ENCODE measurements at places on chromosomes 4 and X.

DNA sequence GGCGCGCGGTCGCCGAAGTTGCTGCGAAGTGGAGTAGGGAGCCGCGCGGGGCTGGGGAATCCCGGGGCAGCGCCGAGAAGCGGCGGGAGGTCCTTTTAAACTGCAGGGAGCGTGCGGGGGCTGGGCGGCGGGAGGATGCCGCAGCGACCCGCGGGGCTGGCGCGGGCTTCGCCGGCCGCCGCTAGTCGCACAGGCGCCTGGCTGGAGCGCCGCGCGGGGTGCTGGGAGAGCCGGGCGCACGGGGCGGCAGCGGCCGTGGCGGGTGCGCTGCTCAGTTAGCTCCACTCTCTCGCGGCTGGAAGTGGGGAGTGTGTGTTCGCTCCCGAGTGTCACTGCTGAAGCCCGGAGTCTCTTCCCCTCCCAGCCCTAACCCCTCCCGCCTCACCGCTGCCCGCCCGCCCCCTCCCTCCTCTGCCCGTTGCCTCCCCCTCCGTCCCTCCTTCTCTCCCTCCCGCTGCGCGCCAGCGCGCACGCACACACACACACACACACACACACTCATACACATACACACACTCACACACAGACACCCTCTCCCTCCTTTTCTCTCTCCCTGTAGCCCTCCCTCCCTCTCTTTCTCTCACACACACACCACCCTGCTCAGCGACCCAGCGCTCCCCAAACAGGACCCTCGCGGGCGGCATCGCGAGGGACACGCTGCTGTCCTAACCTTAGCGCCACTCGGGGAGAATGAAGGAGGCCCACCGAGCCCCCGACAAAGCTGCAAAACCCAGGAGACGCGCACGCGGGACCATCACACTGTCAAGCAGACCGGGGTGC is at the start of gene NDNF:
NDNF (minus strand) TSS at position 312 of the 780 bp plus-strand sequence. CDS start 26,698 bp downstream, outside the sequence.
- DNase-seq = no peak

GRCh38 chr4:27267970-27268355 is 407.3 kb downstream of the STIM2 start:
- DNase-seq = no peak

DNA sequence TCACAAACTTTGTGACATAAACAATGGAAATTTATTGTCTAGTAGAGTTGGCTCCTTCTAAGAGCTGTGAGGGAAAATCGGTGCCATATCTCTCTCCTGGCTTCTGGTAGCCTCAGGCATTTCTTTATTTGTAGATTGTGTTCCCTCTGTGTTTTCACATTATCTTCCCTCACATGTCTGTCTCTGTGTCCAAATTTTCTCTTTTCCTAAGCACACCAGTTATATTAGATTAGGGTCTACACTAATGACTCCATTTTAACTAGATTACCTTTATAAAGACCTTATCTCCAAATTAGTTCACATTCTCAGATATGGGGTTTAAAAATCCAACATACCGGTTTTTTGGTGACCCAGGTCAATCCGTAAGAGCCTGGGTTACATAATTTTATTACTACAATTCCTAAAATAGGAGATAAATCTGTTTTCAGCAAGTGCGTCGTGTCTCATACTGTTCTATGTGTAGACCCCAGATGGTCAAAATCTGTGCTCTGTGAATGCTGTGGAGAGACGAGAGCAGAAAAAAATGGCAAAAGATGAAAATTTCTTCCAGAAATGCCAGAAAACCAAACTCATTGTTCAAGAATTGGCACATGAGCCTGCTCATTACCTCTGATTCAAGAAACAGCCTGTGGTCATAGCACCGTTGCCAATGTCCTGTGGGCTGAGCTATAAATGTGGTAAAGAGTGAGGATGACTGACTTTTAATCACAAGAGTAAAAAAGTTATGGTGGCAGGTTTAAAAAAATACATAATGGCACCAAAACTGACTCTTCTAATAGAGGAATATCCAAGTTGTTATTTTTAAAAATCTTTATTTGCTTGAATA is 574.7 kb downstream of the PCDH7 start:
- no peak for DNase-seq

DNA sequence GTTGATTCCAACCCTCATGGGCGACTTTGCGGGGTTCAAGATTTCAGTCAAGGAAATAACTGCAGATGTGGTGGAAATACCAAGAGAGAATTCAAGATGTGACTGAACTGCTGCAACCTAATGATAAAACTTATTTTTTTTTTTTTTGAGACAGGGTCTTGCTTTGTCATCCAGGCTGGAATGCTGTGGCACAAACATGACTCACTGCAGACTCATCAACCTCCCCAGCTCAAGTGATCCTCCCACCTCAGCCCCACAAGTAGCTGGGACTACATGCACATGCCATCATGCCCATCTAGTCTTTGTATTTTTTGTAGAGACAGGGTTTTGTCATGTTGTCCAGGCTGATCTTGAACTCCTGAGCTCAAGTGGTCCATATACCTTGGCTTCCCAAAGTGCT is 19.5 kb upstream of the WDFY3 start:
- DNase-seq = no peak

DNA sequence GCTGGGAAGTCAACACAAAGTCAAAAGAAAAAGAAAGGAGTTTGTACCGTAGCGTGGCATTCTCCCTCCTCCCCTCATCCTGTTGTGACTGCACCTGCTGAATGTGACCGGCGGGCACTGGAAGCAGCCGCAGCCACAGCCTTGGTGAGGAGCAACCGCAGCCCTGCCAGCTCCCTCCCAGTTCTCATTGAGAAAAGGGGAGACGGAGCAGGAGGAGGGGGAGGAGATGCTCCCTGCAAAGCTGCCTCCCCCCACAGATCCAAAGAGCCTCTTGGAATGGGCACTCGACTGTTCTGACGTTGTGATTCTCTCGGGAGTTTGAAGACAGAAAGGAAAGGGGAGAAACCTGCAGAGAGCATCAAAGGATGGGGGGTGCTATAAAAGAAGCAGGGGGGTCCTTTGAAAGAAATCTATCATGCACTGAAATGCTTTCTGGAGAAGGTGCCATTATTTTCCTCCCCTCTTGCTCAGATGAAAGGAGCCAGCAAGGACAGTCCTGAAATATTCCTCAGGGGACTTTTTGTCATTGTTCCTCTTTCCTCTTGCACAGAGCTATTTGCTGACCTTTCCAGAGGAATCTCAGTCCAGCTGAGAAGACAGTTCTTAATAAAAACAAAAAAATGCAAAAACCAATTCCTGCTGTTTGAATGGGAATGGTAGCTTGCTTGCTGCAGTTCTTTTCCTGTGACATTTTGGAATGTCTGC is 429.7 kb downstream of the MAPK10 start:
- peak; percentile 28 for DNase-seq

- peak; percentile 21 for DNase-seq
Observed at GRCh38 chrX:106999002-106999975, 723 bp downstream of the MORC4 start.

- no peak for DNase-seq
Observed at GRCh38 chrX:137062915-137063617, 29.3 kb upstream of the GPR101 start.

GRCh38 chrX:126141014-126141413 is 25.1 kb downstream of the DCAF12L2 start:
- DNase-seq = no peak

DNA sequence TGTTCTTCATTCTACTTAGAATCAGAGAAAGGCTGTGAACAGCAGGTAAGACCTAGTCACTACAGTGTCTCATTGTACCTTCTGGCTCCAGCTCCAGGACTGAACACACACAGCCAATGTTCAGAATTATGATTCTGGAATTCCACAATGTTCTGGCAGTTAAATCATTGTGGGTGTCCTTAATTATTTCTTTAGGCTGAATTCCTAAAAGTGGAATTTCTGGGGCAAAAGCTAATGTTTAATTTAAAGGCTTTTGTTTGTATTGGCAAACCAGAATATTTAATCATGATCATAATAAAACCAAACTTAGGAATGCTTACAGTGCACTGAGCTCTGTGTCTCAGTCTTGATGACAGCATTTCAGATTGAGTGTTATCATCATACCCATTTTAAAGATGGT is 67.0 kb upstream of the FAT1 start:
- DNase-seq = no peak

GRCh38 chr4:119113033-119113655 is 22.5 kb upstream of the MYOZ2 start:
- DNase-seq = no peak

- no peak for DNase-seq
Observed at GRCh38 chrX:86421771-86422170, 273.5 kb downstream of the DACH2 start.

- no peak for DNase-seq
Observed at GRCh38 chr4:125191232-125191631, 123.5 kb upstream of the FAT4 start.

DNA sequence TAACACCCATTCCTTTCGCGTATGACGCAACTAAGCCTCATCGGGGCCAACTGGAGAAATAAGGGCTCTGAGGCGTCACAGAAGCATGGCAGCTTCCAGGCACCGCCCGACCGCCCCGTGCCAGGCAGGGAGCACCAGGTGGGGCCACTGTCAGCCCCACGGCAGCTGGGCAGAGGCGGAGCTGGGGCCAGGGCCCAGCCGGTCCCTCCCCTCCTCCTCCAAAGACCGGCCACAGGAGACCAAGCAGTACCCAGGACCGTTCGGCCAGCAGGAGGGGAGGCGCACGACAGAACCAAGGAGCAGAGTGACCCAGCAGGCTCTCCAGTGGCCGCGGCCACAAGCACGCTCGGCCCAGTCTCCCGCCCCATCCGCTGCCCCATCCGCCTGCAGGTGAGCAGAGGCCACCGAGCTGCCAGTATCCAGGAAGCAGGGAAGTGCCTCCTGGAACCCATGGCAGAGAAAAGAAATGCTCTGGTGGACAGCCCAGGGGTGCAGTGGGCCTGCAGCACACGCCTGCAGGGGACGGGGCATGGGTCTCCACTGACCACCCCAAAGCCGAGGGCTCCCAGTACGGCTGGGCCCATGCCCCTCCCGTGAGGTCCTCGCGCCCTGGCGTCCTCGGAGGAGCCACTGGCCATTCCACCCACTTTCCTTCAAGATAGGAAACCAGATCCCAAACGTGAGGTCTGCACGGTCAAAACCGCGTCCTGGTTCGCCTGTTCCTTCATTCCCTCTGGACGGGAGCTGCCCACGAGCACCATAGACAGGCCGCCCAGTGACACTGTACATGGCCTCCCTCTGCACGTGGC is 9.6 kb downstream of the CTBP1 start:
- no peak for DNase-seq

- DNase-seq = no peak
Observed at GRCh38 chr4:151537687-151538086, 128.7 kb downstream of the FHIP1A start.

DNA sequence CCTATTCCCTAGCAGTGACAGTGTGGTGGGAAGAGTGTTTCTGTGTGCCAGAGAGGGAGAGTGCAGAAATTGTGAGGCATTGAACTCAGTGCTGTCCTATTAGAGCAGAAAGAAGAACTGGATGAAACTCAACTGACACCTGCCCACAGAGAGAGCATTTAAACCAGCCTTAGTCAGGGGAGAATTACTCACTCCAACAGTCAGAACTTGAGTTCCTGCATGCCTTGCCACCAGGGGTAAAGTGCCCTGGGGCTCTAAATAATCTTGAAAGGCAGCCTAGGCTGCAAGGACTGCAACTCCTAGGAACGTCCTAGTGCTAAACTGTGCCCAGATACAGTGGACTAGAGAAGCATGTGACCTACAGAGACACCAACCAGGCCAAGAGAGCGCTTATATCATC is 12.8 kb downstream of the CYSLTR1 start:
- no peak for DNase-seq

GRCh38 chr4:167136270-167136669 is 98.0 kb downstream of the SPOCK3 start:
- DNase-seq = no peak

DNA sequence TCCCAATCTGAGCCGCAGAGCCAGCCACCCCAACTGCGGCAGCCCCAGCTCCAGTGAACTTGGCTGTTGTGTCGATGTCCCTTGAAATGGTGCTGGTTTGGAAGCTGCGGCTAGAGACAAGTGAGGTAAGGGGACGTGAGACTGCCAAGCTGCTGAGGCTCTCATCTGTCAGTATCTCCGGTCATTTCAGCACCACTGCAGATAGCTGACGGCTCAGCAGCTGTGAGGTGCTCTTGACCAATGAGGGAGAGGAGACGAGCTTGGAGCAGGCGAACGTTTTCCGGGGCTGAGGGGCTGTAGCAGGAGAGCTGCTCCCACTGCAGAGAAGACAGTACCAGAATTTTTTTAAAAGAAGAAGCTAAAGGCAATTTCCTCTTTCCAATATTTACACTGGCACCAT is 175.5 kb upstream of the CASK start:
- no peak for DNase-seq

DNA sequence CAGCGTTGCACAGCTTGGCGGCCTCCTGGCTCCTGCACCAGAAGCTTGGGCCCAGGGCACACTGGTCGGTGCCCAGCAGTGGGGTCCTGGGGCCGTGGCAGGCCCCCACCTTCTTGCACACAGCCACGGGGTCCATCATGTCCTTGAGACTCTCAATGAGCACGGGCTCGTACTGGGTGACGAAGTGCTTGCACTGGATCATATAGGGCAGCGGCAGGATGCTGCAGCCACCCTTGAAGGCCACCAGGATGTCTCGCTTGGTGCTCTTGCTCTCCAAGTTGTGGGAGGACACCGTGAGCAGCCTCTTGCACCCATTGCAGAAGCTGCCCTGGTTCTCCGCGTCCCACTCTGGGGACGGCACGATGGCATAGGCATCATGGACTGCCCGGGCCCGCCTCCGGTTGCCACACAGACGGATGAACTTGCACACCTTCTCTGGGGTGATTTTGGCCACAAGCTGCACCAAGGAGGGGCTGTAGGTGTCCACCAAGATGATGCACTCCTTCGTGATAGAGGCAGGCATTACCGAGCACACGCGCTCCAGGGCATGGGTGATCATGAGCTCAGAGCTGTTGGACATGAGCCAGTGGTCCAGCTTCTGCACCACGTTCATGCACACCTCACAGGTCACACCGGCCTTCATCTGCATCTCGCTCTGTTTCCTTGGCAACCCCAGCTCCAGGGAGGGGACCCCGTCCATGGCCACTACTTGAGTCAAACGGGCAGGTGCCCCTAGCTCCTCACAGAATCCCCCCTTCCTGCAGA is 1.2 kb downstream of the PSAPL1 start:
- no peak for DNase-seq

- DNase-seq = no peak
Observed at GRCh38 chr4:112800001-112800400, 163.1 kb downstream of the LARP7 start.

DNA sequence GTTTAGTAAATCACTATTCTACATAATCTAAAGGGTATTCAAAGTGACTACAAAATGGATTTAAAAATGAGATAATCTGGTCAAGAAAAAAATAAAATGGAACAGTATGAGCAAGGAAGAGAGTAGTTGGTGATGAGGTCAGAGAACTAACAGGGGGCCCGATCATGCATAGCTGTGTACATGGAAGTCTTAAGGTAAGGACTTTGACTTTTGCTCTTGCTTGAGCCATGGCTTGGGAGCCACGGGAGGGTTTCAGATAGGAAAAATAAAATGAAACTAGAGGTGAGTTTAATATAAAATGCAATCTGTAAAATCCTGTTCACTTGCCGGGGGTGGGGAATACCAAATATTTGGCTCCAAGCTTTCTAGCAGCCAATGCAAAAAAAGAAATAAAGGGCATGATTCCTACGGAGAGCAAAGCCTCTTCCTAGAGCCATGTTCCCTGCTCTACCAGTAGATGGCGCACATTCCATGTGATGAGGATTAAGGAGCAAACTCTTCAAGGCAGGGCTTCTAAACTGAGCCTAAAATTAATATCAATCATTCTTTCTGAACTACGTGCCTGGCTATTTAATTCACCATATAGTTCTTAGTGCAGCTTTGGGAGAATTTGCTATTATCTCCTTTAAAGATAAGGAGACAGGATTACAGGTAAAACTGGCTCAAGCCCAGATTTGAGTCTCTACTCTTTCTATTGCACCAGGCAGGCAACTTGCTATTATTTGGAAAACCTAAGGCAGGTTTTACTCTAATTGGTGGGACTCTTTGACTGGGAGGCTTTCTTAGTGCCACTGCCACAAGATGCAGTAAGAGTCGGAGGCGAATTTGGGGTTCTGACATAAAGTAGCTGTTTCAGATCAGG is 6.8 kb upstream of the CLCN5 start:
- DNase-seq = no peak

Measured in NCI-H510A (cell line).